Subcutaneous preadipocyte (primary cell): ENCODE measurements at places on chromosomes 3 and 15. TPM values are rescaled to one million over a fixed set of nuclear protein-coding genes. Genes with fewer than 3 reads are reported as not detected.

LYZL4 gene
- total RNA-seq = not detected in 2 replicates

LHFPL4 gene
- under 0.01 TPM in 2 replicates for total RNA-seq

CDC25A gene
- total RNA-seq = 4.8 and 18.6 TPM in 2 replicates

ISL2 gene
- 0.20 TPM in 1 of 2 replicates, not detected in the other for total RNA-seq

TMEM45A gene
- 20.7 and 39.7 TPM in 2 replicates for total RNA-seq

NEK10 gene
- total RNA-seq = 9.2 and 13.1 TPM in 2 replicates

ZMYND10 gene
- under 0.01 and 0.20 TPM in 2 replicates for total RNA-seq

GAP43 gene
- total RNA-seq = 0.39 and 0.73 TPM in 2 replicates

SH2D7 gene
- total RNA-seq = not detected in 2 replicates

TRPM1 gene
- under 0.01 TPM in 1 of 2 replicates, not detected in the other for total RNA-seq

BSN gene
- total RNA-seq = under 0.01 and 0.20 TPM in 2 replicates

TRIM42 gene
- not detected in 2 replicates for total RNA-seq

KLF15 gene
- 2.0 and 4.4 TPM in 2 replicates for total RNA-seq

EPHB1 gene
- 0.20 and 0.73 TPM in 2 replicates for total RNA-seq

GREM1 gene
- total RNA-seq = 0.37 and 2.2 TPM in 2 replicates

ADGRG7 gene
- not detected in 2 replicates for total RNA-seq

CHRNB4 gene
- not detected in 2 replicates for total RNA-seq

RPP25 gene
- total RNA-seq = 13.6 and 17.0 TPM in 2 replicates

GUCA1C gene
- not detected in 2 replicates for total RNA-seq

GOLGA6B gene
- not detected in 2 replicates for total RNA-seq

RARB gene
- total RNA-seq = 1.5 and 2.2 TPM in 2 replicates

GLDN gene
- 0.37 and 0.59 TPM in 2 replicates for total RNA-seq

ZNF80 gene
- total RNA-seq = not detected in 2 replicates

MNS1 gene
- 2.6 and 3.5 TPM in 2 replicates for total RNA-seq

TEX55 gene
- not detected in 2 replicates for total RNA-seq

GCNT3 gene
- 0.37 and 0.39 TPM in 2 replicates for total RNA-seq

CCR3 gene
- total RNA-seq = not detected in 2 replicates

CLDN18 gene
- not detected in 2 replicates for total RNA-seq
